RPMI7951 (cell line): ENCODE measurements at places on chromosomes 5 and 9. TPM values are rescaled to one million over a fixed set of nuclear protein-coding genes. Genes with fewer than 3 reads are reported as not detected.

- no peak for DNase-seq
Measured at GRCh38 chr5:3612591-3613042, 17.0 kb downstream of the IRX1 start.

GRCh38 chr5:8730194-8730593 is 815.7 kb downstream of the SEMA5A start:
- DNase-seq, result peak; percentile 15

GRCh38 chr9:88234114-88234513 is 95.8 kb upstream of the SPATA31C2 start:
- DNase-seq, result no peak

Gene RFK
- 22.7 and 24.8 TPM in 2 replicates for total RNA-seq

DNA sequence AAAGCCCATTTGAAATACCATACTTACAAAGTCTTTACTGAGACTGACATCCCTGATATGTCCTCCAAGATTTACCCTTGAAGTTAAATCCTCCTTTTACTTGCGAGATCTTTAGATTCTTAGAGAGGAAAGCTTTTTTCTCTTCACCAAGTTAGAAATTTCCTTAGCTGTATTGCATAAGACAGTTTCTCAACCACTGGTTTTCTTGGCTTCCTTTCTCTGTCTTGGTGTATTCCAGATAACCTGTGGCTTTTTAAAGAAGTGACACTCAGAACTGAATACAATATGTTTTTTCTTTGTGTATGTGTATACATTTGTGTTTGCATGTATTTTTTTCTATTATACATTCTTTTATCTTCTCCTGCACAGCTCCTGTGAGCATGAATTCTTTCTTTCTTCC is 65.0 kb downstream of the SNCAIP start:
- no peak for DNase-seq

Gene IL3
- total RNA-seq, result not detected in 2 replicates

GRCh38 chr9:131610231-131610761 is 65.0 kb downstream of the PRRT1B start:
- no peak for DNase-seq

Gene ADGRD2
- not detected in 2 replicates for total RNA-seq

GRCh38 chr5:1144638-1145396 is 33.0 kb upstream of the SLC12A7 start:
- DNase-seq, result no peak
